RWPE2 (cell line): ENCODE measurements at places on chromosomes 4 and X.

DNA sequence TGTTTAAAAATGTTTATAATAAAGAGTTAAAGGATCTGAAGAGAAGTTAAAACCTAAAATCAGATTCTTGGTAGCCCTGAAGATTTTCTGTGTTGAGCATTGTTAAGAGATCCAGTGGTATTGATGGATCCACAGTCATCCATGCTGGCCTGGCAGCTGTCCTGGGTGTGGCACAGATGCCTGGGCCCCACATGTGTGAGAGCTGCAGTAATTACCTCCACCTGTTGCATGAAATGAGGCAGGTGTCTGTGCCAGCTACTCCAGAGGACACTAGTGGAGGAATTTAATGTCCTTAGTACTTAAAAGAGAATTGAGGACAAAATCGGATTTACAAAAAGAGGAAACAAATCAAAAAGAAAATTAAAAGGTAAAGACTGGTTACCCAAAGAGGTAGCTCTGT, 44.0 kb downstream of the MGST2 start:
- no peak for DNase-seq

DNA sequence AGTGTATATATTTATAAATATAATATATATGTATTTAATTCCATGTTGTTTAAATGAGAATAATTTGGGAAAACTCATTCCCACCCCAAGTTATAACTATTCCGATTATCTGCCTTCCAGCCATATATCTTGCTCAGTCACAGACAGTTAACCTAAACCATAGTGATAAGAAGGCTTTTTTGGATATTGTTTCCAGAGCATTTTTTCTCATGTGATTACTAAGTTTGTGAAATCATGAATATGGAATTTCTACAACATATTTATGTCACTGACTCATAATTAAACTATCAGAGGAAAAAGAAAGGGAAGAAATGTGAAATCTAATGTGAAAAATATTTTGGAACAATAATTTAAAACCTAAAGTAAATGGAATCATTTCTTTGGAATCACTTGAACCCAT, 1163.5 kb upstream of the PABPC4L start:
- DNase-seq = no peak

GRCh38 chr4:151302432-151302831, 23.0 kb downstream of the SH3D19 start:
- no peak for DNase-seq

DNA sequence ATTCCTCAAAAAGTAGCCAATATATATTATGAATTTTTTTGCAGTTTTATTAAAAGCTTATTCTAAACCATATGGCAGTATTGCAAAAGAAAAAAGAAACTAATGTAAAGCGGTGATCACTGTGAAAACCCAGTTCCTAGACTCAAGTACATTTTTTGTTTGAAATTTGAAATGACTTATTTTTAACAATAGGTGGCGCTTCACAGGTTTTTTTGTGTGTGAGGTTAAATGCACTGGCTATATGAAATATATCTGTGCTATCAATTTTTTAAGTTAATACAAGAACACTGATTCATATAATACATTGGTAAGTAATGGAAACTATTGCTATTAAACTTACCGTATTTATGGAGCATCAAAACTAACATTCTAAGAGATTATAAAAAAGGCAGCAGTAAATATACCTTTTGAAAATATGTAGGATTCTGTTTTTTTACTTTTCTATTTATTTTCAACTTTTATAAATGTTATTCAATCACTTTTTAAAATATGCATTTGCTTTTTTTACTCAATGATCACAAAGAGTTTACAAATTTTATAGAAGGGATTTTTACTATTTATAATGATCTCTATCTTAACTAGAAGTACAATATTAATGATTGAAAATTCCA, 5.6 kb upstream of the SPRY1 start:
- no peak for DNase-seq

DNA sequence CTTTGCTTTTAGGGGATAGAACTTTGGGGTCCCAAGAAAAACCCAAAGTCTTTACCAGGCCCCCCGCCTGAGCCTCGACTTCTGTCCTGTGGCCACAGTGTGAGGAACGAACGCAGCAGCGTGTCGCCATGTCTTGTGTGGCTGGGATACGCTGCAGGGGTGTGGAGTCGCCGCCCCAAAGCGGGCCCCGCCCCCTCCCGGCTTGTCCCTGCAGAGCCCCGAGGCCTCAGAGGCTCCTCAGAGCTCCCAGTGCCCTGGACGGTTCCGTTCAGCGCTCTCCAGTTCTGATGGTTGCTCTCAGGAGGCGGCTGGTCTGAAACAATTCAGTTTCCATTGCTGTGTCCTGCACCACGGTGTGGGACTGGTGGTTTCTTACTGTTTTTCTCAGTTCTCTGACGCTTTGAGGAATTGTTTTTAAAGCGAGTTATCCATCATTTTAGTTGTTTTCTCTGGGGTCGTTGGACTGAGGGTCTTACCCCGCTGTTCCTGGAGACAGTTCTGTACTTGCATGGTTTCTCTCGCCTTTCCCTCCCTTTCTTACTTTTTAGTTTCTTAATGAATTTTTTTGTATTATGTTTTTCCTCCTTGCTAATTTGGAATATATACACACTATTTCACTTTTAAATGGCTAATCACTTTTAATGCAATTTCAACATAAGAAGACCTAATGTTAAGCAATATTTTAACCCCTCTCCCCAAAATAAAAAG, 1.6 kb upstream of the IDUA start:
- DNase-seq = no peak

GRCh38 chrX:31258166-31258565, 186.3 kb upstream of the FTHL17 start:
- DNase-seq = no peak
